Upper lobe of left lung (tissue), 6 donors: ENCODE measurements at places on chromosomes 6 and 20. TPM values are rescaled to one million over a fixed set of nuclear protein-coding genes. Genes with fewer than 3 reads are reported as not detected.

The GPR6 gene
- total RNA-seq, result not detected

The COL9A1 gene
- not detected for total RNA-seq

The DEFB113 gene
- not detected for total RNA-seq

The RIOK1 gene
- total RNA-seq, result 6.0 TPM

The HCK gene
- total RNA-seq, result 70.1 TPM

The OPN5 gene
- total RNA-seq, result not detected

The CDH4 gene
- total RNA-seq, result 0.40 TPM

The C6orf132 gene
- total RNA-seq, result 19.4 TPM

The TAF11 gene
- 35.6 TPM for total RNA-seq

The CYP24A1 gene
- total RNA-seq, result 3.1 TPM

The SIRT5 gene
- 12.0 TPM for total RNA-seq

The BHLHE23 gene
- total RNA-seq, result not detected

The PPIL1 gene
- 9.0 TPM for total RNA-seq

The SLC13A3 gene
- 11.5 TPM for total RNA-seq

The PPP1R16B gene
- 16.8 TPM for total RNA-seq

The MATN4 gene
- total RNA-seq, result not detected

The SPATS1 gene
- 1.6 TPM for total RNA-seq

The CST5 gene
- total RNA-seq, result not detected

The APOM gene
- 3.1 TPM for total RNA-seq

DNA sequence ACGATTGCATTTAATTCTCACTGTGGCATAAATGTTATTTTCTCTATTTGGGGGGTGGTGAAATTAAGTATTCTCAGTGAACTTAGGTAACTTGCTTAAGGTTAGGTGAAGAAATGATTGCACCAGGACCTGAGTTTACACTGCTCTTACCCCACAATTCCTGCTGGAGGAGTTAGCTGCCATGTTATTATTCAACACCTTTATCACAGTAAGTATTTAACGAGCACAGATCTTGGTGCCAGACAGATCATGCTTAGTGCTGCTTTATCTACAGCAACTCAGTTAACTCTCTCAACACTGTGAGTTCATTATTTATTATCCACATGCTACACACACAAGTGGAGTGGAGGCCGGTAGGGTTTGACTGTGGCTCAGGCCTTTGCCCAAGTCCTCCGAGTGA, 249.7 kb downstream of the TMEM242 start:
- no peak for DNase-seq

GRCh38 chr6:32852844-32853540, 512 bp downstream of the TAP1 start:
- peak; percentile 88 for DNase-seq

DNA sequence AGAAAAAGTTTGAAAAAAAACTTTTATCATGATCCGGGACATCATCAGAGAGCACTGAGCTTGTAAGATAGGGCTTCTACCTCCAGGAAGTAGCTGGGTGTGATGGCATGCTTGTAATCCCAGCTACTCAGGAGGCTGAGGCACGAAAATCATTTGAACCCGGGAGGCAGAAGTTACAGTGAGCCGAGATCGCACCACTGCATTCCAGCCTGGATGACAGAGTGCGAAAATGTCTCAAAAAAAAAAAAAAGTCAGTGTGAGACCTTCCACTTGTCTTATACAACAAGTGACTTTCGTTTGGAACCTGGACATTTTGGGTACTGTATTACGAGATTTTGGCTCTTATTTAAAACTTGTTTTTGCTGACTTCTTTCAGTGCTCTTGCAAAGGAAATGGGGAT, 5.9 kb upstream of the SLC13A3 start:
- no peak for DNase-seq

DNA sequence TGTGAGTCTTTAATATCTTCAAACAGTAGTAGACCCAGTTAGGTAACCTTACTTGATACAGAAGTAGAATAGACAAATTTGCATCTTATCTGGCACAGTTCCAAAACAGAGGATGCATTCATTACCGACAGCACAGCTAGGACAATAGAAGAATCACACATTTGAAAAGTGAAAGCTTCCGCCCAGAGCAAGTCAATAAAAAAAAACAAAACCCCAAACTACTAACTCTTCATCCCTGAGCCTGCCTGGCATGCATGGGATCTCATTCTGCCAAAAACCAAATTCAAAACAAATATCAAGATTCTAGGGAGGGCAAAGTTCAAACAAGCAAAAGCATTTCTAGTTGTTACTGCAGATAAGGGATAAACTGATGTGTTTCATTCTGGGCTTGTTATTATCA, 235.4 kb downstream of the BTBD9 start:
- DNase-seq, result no peak

DNA sequence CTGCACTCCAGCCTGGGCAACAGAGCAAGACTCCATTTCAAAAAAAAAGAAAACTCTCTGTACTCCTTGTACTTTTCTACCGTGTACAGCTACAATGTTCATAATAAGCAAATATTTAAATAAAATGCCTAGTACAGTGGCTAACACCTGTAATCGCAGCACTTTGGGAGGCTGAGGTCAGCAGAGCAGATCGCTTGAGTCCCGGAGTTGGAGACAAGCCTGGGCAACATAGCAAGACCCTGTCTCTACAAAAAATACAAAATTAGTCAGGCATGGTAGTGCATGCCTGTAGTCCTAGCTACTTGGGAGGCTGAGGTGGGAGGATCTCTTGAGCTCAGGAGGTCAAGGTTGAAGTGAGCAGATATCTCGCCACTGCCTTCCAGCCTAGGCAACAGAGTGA, 5.7 kb downstream of the NAPB start:
- no peak for DNase-seq

DNA sequence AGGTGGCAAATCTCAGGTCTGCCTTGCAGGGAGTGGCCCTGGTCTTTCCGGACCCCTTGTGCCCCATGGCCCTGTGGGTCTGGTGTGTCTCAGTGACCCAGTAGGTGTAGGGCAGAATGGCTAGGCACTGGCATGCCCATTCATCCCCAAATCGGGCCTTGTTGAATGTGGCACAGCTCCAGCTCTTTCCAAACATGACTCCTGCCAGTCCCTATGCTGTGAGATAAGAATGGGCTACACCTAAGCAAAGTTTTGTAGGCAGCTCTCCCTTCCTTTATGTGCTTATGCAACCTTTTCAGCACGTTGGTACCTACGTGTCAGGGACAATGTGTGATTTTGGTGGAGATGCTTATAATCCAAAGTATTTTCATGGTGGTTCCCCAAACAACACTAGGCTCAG, 33.9 kb downstream of the FOXO3 start:
- DNase-seq, result peak; percentile 56

DNA sequence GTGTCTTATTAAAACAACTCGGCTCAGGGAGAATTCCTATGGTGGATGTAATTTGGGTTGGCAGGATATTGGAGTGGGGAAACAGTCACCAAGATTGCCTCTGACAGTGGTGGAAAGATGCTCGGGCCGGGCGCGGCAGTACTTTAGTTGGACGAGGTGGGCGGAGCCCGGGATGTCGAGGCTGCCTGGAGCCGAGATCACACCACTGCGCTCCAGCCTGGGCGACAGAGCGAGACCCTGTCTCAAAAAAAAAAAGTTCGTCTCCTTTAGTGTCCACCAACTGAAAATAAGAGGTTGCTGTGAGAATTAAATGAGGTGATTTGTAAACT, 621 bp downstream of the NOL7 start:
- peak; percentile 77 for DNase-seq

GRCh38 chr6:81752921-81753710, 635 bp upstream of the TENT5A start:
- DNase-seq, result peak; percentile 95

- no peak for DNase-seq
Observed at GRCh38 chr6:146297815-146298214, 245.8 kb upstream of the RAB32 start.

DNA sequence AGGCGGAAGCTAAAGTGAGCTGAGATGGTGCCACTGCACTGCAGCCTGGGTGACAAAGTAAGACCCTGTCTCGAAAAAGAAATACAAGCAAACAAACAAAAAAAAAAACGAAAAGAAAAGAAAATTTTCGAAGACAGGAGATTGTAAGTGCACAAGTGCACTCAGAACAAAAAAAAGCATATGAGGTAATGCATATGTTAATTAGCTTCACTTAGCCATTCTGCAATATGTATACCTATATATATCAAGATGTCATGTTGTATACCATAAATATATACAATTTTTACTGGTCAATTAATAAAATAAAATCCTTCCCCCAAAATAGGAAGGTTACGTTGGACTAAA, 127.5 kb downstream of the RIN2 start:
- DNase-seq, result no peak

GRCh38 chr20:33531047-33531877, 41.4 kb downstream of the CBFA2T2 start:
- no peak for DNase-seq

GRCh38 chr6:22350109-22350508, 53.3 kb upstream of the PRL start:
- no peak for DNase-seq

GRCh38 chr20:4867051-4867450, 134.3 kb downstream of the SLC23A2 start:
- DNase-seq, result no peak

DNA sequence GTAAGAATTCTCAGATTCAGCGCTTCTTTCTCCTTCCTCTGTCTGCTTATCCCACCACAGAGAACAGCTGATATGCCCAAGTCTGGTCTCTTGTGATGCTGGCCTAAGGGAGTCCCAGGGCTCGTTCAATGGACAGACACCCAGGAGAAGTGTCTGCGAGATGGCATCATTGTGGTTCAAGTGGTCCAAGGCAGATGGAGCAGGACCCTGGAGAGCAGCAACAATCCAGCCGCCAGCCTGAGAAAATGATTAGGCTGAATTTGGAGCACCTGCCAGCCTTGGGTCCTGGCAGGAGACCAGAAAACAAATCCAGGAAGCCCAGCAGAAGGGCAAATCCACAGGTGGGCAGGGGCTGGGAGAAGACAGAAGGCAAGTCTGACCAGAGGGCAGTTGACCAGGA, 145.8 kb downstream of the PTPRT start:
- DNase-seq, result no peak

DNA sequence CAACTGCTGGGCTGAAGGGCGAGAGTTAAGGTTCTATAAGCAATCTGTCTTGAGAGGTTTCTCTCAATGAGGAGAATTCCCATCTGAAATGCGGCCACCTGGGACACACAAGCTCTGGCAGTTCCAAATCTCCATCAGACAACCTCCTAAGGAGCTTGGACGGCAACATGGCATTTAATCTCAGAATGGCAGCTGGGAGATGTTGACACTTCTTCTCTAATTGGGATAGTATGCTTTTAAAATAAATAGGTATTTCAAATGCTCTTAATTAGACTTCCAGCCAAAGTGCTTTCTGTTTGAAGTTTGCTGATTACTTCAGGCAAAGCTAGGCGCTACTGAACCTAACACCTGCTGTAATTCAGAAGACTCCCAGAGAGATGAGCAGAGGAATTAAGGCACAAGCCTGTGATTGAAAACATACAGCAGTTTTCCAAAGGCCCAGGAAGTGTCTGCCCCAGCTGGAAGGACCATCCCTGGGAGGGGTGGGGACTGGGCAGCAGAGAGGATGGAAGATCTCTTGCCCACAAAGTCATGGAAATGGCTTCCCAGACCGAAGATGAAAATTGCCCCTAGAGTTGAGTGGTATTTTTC, 59.1 kb upstream of the KCNK16 start:
- no peak for DNase-seq

- no peak for DNase-seq
Observed at GRCh38 chr6:139343052-139343750, 31.2 kb downstream of the CITED2 start.

- no peak for DNase-seq
Observed at GRCh38 chr20:8952721-8953120, 116.2 kb upstream of the PLCB4 start.

GRCh38 chr6:169963581-169964297, 212.3 kb downstream of the ERMARD start:
- no peak for DNase-seq

- DNase-seq, result peak; percentile 41
Observed at GRCh38 chr6:169959136-169960002, 207.9 kb downstream of the ERMARD start.

DNA sequence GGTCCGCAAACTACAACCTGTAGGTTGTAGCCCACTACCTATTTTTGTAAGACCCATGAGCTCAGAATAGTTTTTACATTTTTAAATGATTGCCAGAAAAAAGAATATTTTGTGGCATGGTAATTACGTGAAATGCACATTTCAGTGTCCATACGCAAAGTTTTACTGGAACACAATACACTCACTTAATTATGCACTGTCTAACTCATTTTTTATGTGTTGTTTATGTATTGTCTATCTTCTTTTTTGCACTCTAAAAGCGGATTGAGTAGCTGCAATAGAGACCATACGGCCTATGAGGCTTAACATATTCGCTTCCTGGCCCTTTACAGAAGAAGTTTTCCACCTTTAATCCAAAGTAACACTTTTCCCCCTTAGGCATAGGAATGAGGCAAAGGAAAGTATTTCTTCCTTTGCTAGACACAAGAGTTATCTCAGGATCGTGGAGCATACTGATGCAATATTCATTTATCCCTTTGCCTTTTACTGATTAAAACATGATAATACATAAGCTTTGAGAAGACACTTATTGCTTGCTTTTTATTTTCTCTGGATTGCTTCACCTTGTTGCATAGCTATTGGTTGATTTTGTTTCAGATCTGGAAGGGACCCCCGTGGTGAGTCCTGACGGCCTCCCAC, 69.8 kb downstream of the FNDC1 start:
- no peak for DNase-seq

- DNase-seq, result no peak
Observed at GRCh38 chr20:9981829-9982228, 53.0 kb upstream of the ANKEF1 start.

- DNase-seq, result no peak
Observed at GRCh38 chr6:120214088-120214499, 864.5 kb upstream of the MAN1A1 start.
